HuH-7 (cell line): ENCODE measurements at places on chromosomes 3 and 15.
A peak's percentile ranks its signal among the peaks of the same experiment; 100 is the strongest.

DNA sequence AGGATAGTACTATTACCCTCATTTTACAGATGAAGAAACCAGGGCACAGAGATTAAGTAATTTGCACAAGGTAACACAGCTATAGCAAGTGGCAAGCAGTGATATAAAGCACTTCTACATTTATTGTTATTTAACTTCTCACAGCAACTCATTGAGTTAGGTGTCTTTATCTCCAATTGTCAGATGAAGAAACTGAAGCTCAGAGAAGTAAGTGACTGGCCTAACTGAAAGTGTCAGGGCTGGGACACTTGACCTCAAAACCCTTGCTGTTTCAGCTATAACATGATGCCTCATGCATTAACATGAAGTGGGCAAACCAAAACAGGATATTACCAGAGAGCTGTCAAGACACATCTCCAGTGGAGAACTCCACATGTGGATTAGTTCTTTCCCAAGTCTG lies 65.8 kb upstream of the LEKR1 start:
- no peak for DNase-seq

GRCh38 chr3:198032039-198032936 lies 72.3 kb downstream of the LMLN start:
- DNase-seq = no peak

- no peak for DNase-seq
These were observed 65.7 kb downstream of the SHQ1 start for GRCh38 chr3:72782521-72782920.

- no peak for DNase-seq
These were observed 10.1 kb downstream of the USP3 start for GRCh38 chr15:63514531-63514943.

DNA sequence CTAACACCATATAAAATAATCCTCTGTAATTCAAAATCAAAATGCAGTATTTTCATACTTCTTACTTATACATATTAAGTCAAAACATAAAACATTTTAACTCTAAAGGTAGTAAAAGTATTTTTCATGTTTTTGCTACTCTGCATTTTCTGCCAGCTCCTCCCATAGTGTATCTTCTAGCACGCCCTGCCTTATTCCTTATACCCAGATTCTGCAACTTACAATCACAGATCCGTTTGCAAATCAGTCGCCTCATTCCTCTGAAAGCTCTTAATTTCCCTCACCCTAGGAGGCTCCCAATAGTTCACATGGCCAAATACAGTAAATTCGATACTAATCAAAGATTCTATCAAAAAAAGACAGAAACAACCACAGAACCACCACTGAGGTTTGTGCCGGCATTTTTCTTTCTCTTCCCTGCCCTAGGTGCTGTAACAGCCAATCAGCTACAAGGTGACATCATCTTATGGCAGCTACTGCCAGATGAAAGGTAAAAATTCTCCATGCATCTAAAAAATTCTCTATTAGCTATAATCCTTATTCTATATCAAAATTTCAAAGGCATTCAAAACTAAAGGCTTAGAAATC lies 72.9 kb downstream of the CLASP2 start:
- DNase-seq = no peak

DNA sequence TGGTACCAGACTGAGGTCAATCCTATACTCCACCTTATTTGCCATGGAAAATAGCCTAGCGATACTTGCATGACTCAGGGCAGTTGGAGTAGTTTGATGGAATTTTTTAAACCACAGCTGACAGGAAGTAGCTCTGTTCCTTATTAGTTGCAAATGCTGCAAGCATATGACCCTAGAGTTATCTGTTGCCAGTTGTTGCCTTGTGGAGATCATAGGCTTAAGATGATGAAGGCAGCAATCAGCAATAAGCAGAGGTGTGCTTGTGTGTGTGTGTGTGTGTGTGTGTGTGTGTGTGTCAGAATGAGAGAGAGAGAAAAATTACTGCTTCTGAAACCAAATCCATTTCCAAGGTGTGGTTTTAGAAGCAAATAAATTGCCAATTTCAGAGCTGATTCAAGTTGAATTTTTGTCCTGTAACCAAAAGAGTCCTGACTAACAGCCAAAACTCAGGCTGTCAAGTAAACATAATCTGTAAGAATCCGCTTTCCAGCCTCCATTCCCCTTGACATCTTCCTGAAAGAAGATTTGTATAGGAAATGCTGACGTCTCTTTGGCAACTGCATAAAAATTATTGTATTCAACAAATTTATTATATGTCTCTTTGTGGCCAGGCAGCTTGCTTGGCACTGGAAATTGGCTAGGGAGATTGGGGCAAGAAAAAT lies 141.2 kb downstream of the SERPINI1 start:
- DNase-seq = no peak

GRCh38 chr3:194575484-194576210 lies 57.6 kb downstream of the TMEM44 start:
- DNase-seq = no peak

DNA sequence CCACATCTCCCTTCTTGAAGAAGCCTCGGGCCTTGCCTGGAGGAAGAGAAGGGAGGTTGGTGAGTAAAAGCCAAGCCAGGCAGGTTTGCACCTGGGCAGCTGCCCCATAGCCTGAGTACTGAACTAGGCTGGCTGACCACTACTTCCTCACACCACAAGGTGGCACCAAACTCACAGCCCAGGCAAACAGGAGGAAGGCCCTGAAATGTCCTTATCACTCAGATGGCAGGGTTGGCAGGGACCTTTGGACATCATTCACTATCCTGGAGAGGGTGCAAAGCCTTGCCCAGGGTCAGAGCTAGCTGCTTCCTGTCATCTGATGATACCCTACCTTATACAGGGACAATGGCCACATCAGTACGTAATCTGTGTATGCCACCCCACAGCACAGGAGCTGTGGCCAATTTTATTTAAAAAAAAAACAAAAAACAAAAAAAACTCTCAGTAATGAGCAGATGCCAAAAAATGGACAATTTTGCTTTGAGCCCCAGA lies 2.2 kb upstream of the GRAMD2A start:
- DNase-seq = peak; percentile 92

DNA sequence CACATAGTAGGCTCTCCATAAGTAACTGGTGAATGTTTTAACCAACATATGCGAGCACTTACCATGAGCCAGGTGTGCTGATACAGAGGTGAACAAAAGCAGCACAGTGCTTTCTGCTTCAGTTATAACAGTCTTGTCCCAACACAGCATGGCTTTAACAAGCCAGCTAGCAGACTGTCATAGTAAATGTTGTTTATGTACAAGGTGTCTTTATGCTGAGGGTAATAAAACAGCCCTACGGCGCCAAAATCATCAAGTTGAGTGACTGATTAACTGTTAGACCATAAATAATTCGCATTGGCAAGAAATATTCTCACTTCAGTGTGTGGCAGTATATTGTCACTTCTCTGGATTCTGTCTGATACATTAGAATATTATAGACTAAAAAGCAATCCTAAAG lies 646.0 kb upstream of the CFAP20DC start:
- no peak for DNase-seq
